Activated T-helper 1 cell treated with anti-CD3 and anti-CD28 coated beads, Interleukin-12 subunit alpha, Interleukin-12 subunit beta, Interleukin-2, Interleukin-4 antibody, amounts not matched to agents 30 ng/mL and 10 ng/mL and 1 ng/mL, durations not matched to agents 14 hours and 24 hours and 36 hours (primary cell): ENCODE measurements at places on chromosomes 6 and 20. TPM values are rescaled to one million over a fixed set of nuclear protein-coding genes. Genes with fewer than 3 reads are reported as not detected.

- no peak for DNase-seq
- no peak overlapping the region for H3K27ac ChIP-seq
- H3K27me3 ChIP-seq, result no peaks in the 10 kb centered on the region
- H3K4me1 ChIP-seq, result peaks cover 32% of the 10 kb centered on the region
- no peak overlapping the region for H3K4me3 ChIP-seq
Observed at GRCh38 chr6:125821825-125822281, 31.1 kb downstream of the NCOA7 start.

SNRPB gene
- total RNA-seq, result 533 and 548 TPM in 2 replicates

ME1 gene
- not detected in 2 replicates for total RNA-seq

GRCh38 chr6:73980096-73980495, 284.1 kb downstream of the CD109 start:
- no peak overlapping the region for H3K4me3 ChIP-seq
- no peak for DNase-seq
- no peaks in the 10 kb centered on the region for H3K36me3 ChIP-seq

DNA sequence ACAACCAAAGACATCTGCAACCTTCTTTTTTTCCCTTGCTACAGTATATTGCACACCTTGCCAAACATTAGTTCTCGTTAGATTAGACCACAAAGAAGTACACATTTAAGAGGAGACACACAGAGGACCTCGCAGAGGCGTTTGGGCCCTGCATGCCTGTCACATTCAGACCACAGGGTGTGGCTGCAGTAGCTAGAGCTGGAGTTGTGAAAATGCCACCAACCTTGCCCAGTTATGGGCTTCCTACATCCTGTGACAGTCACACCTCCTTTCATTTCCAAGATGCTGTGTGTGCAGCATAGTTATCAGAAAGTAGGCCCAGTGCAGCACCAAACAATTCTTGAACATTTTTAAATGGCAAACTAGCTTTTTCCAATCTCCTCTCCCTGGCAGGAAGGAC, 2.4 kb downstream of the SYNE1 start:
- no peak for DNase-seq
- no peak overlapping the region for H3K4me3 ChIP-seq
- H3K27me3 ChIP-seq, result peaks cover 48% of the 10 kb centered on the region

GRCh38 chr6:23980965-23981364, 145.1 kb upstream of the NRSN1 start:
- no peaks in the 10 kb centered on the region for H3K4me1 ChIP-seq
- H3K4me3 ChIP-seq, result no peak overlapping the region
- H3K27ac ChIP-seq, result no peak overlapping the region
- no peaks in the 10 kb centered on the region for H3K36me3 ChIP-seq

XRN2 gene
- total RNA-seq, result 92.1 and 94.0 TPM in 2 replicates

IRF4 gene
- total RNA-seq, result 911 and 929 TPM in 2 replicates

DNA sequence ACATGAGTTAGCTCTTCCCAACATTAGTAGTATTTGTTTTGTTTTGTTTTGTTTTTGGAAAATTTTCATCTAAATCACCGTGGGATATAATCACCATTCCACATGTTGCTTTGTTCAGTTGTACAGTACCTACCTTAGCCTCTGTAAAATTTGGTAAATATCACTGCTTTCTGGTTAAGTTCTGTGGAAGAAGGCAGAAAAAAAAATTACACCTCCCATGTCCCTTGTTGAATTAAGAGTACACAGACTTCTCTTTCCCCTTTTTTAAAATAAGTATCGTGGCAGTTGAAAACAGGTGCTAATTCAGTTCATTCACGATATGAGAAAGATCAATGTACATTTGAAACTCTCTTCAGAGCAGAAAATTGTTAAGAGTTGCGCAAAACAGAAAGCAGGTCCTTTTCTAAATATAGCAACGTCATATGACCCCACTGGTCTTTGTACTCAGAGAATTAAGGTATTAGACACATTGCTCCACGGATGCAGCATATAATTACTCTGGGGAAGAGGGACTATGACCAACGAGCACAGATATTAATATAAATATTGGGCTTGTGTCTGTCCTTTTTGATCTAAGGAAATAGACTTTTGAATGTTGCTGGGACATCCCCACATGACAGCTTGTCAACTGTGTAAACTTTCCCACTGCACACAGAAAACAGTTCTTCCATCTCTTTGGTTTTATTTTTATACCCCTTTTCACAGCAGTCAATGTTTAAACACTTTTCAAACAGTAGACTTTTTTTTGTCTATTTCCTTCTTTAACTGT, 58.6 kb upstream of the ZNF217 start:
- H3K4me3 ChIP-seq, result peak overlapping the region; percentile 70
- peaks cover 2% of the 10 kb centered on the region for H3K36me3 ChIP-seq
- peaks cover 41% of the 10 kb centered on the region for H3K4me1 ChIP-seq
- H3K27ac ChIP-seq, result peak overlapping the region; percentile 97
- DNase-seq, result no peak

DNA sequence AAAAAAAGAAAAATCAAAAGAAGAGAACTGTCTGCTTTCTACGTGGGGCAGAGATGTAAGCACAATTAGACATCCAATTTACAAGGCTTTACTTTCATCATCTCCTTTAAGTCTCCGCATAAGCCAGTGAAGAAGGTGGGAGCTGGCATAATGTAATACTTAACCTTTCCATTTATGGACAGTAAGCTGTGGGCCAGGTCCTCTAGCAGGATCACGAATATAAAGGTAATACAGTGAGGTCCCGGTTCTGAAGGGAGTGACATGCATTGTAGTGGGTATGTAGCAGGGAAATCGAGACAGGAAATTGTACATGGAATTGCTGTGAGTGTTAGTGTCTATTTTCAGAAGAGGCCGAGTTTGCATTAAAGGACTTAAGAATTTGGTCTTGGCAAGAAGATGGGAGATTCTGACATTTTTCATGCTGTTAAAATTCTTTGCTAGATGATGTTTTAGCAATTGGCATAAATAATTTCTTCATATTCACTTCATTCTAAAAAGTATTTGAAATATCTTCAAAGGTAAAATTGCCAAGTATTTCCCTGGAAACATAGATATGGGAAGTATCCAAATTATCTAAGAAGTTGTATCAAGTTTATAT, 20.4 kb upstream of the POPDC3 start:
- peaks cover 13% of the 10 kb centered on the region for H3K27me3 ChIP-seq
- no peaks in the 10 kb centered on the region for H3K36me3 ChIP-seq
- no peaks in the 10 kb centered on the region for H3K4me1 ChIP-seq
- no peak overlapping the region for H3K27ac ChIP-seq
- no peak for DNase-seq
- H3K4me3 ChIP-seq, result no peak overlapping the region

LRRC73 gene
- total RNA-seq, result 0.10 and 0.12 TPM in 2 replicates

LHFPL5 gene
- not detected in 2 replicates for total RNA-seq

- H3K27me3 ChIP-seq, result peaks cover 30% of the 10 kb centered on the region
- H3K36me3 ChIP-seq, result no peaks in the 10 kb centered on the region
Observed at GRCh38 chr6:6775074-6775473, 186.6 kb downstream of the LY86 start.

RGS17 gene
- total RNA-seq, result not detected in 2 replicates

GRCh38 chr6:50185006-50185405, 135.3 kb upstream of the DEFB112 start:
- H3K4me1 ChIP-seq, result no peaks in the 10 kb centered on the region
- DNase-seq, result no peak
- no peak overlapping the region for H3K4me3 ChIP-seq
- no peak overlapping the region for H3K27ac ChIP-seq
- H3K36me3 ChIP-seq, result no peaks in the 10 kb centered on the region

GJA1 gene
- total RNA-seq, result not detected in 2 replicates

- H3K36me3 ChIP-seq, result peaks cover 7% of the 10 kb centered on the region
- H3K27ac ChIP-seq, result no peak overlapping the region
- H3K4me1 ChIP-seq, result peaks cover 62% of the 10 kb centered on the region
Observed at GRCh38 chr20:49575551-49576060, 7.7 kb upstream of the PTGIS start.
